GM12892 (cell line): ENCODE measurements at places on chromosomes 3 and 15.
A peak's percentile ranks its signal among the peaks of the same experiment; 100 is the strongest.

- no peak for DNase-seq
Observed at GRCh38 chr3:161474139-161474538, 22.5 kb upstream of the OTOL1 start.

DNA sequence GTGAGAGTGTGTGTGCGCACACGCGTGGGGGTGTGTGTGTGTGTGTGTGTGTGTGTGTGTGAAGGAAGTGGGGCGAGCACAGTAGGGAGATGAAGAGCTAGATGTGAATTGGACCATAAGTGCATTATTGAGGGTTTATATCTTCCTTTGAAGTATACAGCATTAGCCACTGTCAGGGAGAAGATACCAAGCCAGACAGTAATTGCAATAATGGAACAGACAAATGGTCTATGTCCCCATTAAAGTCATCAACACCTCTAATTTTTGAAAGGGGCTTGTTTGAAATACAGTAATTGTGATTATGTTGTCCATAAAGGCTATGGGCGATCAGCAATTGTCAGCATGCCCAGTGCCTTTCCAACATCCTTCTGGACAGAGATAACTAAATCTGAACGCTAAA, 429.2 kb upstream of the NR2F2 start:
- DNase-seq = no peak

- no peak for DNase-seq
Observed at GRCh38 chr3:64016941-64017620, 6.2 kb downstream of the PSMD6 start.

GRCh38 chr15:27278761-27279160, 307.8 kb downstream of the GABRG3 start:
- no peak for DNase-seq

GRCh38 chr3:38109580-38110313, 27.2 kb downstream of the ACAA1 start:
- no peak for DNase-seq

DNA sequence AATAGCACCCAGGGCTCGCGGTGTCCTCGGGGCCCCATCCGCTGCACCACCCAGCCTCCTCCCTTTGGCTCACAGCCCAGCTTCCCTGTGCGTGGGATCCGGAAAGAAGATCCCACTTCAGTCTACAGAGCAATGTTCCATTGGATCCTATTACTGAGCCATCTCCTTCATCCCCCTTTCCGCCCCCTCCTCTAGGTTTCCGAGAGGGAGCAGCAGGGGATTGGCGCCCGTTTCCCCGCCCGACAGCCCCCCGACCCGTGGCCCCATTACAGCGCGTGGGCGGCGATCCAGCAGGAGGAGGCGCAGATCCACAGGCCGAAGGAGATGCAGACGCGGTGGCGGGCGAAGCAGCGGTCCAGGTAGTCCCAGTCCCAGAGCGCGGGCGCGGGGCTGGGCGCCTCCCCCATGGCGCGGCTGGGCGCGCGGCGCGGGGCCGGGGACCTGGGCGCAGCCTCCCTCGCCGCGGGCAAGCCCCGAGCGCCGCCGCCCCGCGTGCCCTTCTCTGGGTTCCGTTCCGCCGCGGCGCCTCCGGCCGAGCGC, 340 bp downstream of the TMEM44 start:
- peak; percentile 53 for DNase-seq

GRCh38 chr3:134348524-134348923, 25.7 kb downstream of the AMOTL2 start:
- no peak for DNase-seq

DNA sequence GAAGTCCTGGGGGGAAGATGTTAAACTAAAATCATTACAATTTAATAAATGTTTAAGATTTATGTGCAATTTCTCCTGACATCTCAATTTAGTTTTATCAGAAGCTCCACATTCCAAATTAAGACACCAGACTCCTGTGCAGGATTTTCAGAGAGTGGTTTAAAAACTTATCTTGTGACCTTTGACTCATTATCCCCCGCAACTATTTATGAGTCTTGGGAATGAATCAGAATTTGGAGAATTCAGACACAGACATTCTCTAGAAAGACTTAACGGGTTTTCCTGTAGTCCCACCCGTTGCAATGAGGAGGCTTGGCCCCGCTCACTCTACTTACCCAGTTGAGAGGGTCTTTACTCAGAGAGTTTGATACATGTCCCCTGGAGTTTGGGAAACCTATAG, 7.1 kb downstream of the OR5K2 start:
- no peak for DNase-seq

DNA sequence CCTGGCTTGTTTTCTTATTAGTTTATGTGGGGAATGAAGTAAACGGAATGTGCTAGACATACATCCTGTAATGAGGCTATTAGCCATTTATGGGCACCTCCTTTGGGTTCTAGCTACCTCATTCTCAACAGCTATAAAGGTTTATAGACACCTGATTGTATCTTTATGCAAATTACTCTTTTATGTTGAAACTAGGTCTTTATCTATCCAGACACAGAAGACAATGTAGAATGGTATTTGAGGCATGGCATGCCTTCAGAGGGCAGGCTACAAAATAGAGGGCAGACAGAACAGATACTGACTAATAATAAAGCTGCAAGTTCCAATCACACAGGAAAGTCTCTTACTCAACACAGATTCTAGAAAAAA, 27.1 kb downstream of the TBC1D2B start:
- DNase-seq = no peak
